Trophoblast cell (in vitro differentiated cells and primary cell): ENCODE measurements at places on chromosomes 2 and 18.
A peak's percentile ranks its signal among the peaks of the same experiment; 100 is the strongest.

DNA sequence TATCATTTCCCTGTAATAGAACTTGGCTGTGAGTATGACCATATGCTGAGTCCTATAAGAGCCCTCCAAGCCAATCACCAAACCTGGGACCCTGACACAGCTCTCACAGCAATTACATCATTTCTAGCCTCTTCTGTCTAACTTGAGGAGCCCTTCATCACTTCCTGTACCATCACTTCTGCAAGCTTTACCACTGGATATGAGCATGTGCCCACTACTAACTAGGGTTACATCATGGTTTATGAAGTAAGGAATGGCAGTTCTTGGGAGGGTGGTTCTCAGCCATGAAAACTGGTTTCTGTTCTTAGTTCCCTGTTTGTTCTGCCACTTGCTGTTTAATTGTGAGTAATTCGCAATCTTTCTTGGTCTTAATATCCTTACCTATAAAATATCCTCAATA lies 31.0 kb upstream of the EPB41L3 start:
- no peaks in the 10 kb centered on the region for H3K36me3 ChIP-seq
- no peak overlapping the region for H3K4me3 ChIP-seq
- H3K4me1 ChIP-seq = peaks cover 2% of the 10 kb centered on the region
- no peaks in the 10 kb centered on the region for H3K27me3 ChIP-seq
- peak; percentile 14 for DNase-seq

- DNase-seq = peak; percentile 33
- no peaks in the 10 kb centered on the region for H3K36me3 ChIP-seq
- H3K27me3 ChIP-seq = no peaks in the 10 kb centered on the region
- H3K4me3 ChIP-seq = no peak overlapping the region
- H3K4me1 ChIP-seq = no peaks in the 10 kb centered on the region
These were observed 52.5 kb downstream of the AQP4 start for GRCh38 chr18:26813043-26813442.

DNA sequence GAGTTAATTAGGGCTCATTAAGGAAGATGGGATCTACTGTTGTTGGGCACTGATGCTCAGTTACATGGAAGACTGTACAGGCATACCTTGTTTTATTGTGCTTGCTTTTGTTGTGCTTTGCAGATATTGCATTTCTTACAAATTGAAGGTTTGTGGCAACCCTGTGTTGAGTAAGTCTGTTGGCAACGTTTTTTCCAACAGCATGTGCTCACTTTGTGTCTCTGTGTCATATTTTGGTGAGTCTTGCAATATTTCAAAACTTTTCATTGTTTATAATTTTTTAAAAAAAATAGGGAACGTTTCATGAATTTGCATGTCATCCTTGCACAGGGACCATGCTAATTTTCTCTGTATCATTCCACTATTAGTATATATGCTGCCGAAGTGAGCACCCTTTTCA lies 15.6 kb downstream of the PHLPP1 start:
- no peak overlapping the region for H3K27ac ChIP-seq
- H3K4me1 ChIP-seq = no peaks in the 10 kb centered on the region
- no peak overlapping the region for H3K4me3 ChIP-seq
- no peak for DNase-seq

GRCh38 chr2:175599966-175600831 lies 401.9 kb downstream of the LNPK start:
- no peaks in the 10 kb centered on the region for H3K27me3 ChIP-seq
- DNase-seq = peak; percentile 72
- H3K4me1 ChIP-seq = peaks cover 7% of the 10 kb centered on the region
- no peaks in the 10 kb centered on the region for H3K36me3 ChIP-seq

GRCh38 chr2:174824068-174824467 lies 59.8 kb upstream of the CHRNA1 start:
- H3K36me3 ChIP-seq = peaks cover 2% of the 10 kb centered on the region
- no peaks in the 10 kb centered on the region for H3K27me3 ChIP-seq
- peaks cover 7% of the 10 kb centered on the region for H3K4me1 ChIP-seq

DNA sequence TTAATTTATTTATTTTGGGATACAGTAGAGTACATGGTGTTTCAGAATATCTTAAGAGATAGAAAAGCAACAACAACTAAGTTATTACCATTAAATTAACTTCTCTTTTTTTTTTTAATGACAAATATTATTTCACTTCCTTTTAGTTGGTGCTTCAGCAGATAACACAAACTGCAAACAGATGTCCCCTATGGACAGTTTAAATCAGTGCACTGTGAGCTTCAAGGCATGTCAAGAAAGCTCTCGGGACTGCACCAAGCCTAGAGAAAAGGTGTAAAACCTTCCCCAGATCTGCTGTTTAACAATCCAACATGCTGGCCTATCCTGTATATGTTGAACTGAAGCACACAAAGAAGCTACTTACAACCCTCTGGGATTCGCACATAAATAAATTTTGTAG lies 122.7 kb downstream of the TCF4 start:
- no peaks in the 10 kb centered on the region for H3K27me3 ChIP-seq
- no peak for DNase-seq
- H3K36me3 ChIP-seq = peaks cover 9% of the 10 kb centered on the region
- no peak overlapping the region for H3K4me3 ChIP-seq
- no peaks in the 10 kb centered on the region for H3K4me1 ChIP-seq

DNA sequence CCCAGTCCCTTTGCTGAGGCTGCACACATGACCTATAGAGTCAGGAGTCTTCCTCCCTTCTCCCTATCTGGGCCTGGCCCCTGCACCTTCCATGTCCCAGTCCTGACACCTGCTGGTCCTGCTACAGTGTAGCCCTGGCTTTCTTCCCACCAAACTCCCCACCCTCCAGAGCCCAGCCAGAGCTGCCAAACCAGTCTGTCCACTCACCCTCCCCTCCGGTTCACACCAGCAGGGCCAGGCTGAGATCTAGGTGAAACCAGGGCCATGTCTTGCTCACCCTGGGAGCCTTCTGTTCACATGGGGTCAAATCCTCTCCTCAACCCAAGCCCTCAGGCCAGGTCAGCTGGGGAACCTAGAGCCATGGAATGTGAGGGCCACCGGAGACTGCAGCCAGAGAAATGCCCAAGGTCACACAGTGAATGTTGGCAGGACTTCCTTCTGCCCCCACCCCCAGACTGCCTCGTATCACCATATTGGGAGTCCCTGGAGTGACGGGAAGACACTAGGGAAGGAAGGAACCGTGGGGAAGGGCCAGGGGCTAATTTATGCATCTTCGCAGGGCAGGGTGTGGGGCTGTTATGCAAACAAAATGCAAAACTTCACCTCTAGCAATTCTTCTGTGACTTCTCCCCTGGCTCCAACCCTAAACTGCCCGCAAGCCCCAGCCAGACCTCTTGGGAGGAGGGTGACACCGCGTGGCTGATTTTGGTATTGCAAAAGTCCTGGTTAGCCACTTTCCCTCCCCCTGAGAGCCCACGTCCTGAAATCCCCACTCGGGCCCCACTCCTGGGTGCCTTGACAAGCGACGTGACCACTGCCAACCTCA lies 14.6 kb downstream of the TNS1 start:
- no peaks in the 10 kb centered on the region for H3K27me3 ChIP-seq
- H3K4me3 ChIP-seq = no peak overlapping the region
- peaks cover 8% of the 10 kb centered on the region for H3K4me1 ChIP-seq
- no peaks in the 10 kb centered on the region for H3K36me3 ChIP-seq
- H3K27ac ChIP-seq = peak overlapping the region; percentile 52

- no peaks in the 10 kb centered on the region for H3K27me3 ChIP-seq
- H3K4me1 ChIP-seq = peaks cover 7% of the 10 kb centered on the region
- no peaks in the 10 kb centered on the region for H3K36me3 ChIP-seq
- H3K27ac ChIP-seq = no peak overlapping the region
- no peak overlapping the region for H3K4me3 ChIP-seq
These were observed 76.5 kb upstream of the HS6ST1 start for GRCh38 chr2:128395196-128395595.

- no peaks in the 10 kb centered on the region for H3K27me3 ChIP-seq
- no peak overlapping the region for H3K27ac ChIP-seq
- H3K4me3 ChIP-seq = no peak overlapping the region
- peaks cover 13% of the 10 kb centered on the region for H3K4me1 ChIP-seq
- no peaks in the 10 kb centered on the region for H3K36me3 ChIP-seq
- DNase-seq = no peak
These were observed 43.5 kb downstream of the ATP6V1C2 start for GRCh38 chr2:10764896-10765295.

GRCh38 chr18:10398571-10398970 lies 55.9 kb upstream of the APCDD1 start:
- no peak overlapping the region for H3K4me3 ChIP-seq
- DNase-seq = no peak
- no peaks in the 10 kb centered on the region for H3K4me1 ChIP-seq
- no peaks in the 10 kb centered on the region for H3K36me3 ChIP-seq
- no peak overlapping the region for H3K27ac ChIP-seq
- H3K27me3 ChIP-seq = peaks cover 3% of the 10 kb centered on the region

- no peak overlapping the region for H3K27ac ChIP-seq
- H3K4me3 ChIP-seq = no peak overlapping the region
- DNase-seq = peak; percentile 61
- H3K27me3 ChIP-seq = no peaks in the 10 kb centered on the region
- no peaks in the 10 kb centered on the region for H3K36me3 ChIP-seq
- peaks cover 6% of the 10 kb centered on the region for H3K4me1 ChIP-seq
These were observed 24.9 kb upstream of the YWHAQ start for GRCh38 chr2:9655441-9656269.
